ENCODE measurements at places on chromosomes 12 and 14.

DNA sequence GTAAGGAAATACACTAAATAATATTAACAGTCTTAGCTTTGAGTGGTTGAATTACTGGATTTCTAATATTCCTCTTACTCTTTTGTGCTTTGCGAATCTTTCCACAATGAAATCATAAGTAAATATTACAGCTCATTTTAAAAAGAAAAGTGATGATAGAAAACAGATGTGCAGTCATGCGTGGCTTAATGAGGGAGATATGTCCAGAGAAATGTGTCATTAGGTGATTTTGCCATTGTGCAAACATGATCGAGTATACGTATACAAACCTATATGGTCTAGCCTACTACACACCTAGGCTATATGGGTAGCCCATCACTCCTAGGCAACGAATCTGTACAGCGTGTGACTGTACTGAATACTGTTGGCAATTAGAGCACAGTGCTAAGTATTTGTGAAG lies 59.3 kb downstream of the SLC15A5 start:
- DNase-seq = no peak

- no peak for DNase-seq
These were observed 618 bp downstream of the GNPNAT1 start for GRCh38 chr14:52790756-52791222.

DNA sequence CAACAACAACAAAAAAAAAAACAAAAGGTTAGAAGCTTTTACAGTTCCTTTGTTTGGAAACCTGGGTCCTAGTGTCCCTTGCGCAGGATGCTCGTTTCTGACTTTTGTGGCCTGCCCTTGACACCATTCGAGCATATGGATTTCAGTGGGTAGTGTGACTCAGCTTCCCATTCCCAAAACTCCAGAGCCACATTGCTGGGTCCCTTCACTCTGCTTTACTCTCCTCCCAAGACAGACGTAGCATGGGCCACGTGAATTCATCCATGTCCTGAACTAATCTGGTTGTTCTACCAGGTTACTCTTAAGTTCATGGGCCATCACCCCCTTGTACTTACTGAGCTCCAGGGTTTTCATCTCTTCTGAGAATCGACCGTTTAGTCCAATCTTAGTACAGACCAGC lies 68.0 kb upstream of the MAX start:
- DNase-seq = no peak

- DNase-seq = no peak
These were observed 181.6 kb upstream of the FOXG1 start for GRCh38 chr14:28584951-28585350.

DNA sequence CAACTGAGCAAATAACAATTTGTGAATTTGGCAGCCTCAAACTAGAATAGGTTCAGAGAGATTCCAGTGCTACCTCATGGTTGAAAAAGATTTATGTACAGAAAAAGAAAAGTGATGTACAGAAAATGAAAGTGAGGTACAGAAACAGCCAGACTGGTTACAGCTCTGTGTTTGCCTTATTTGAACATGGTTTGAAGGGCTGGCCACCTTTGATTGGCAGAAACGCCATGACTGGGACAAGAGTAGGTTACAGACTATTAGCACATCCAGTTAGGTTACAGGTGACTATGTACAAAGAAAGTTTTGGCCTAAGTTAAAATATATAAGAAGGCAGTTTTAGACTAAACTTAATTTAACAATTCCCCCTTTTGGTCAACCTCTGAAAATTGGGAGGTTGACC lies 309.4 kb downstream of the BTG1 start:
- no peak for DNase-seq

- no peak for DNase-seq
These were observed 133.6 kb upstream of the NCOR2 start for GRCh38 chr12:124700810-124701592.

DNA sequence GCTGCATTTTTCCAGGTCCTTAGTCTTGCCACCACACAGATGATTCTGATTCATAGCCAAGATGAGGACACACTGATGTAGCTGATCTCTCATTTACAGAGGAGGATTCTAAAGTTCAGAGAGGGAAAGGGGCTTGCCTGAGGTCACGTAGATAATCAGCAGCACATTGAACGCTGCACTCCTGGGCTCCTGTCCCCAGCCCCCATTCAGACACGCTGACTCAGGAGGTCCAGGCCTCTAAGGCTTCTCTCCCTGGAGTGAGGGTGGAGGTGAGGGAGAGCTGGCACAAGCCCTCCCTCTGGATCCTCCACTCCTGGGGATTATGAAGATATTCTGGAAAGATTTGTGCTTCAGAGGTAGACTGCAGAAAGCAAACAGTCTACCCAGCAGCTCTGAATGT lies 10.3 kb downstream of the NFATC4 start:
- no peak for DNase-seq

DNA sequence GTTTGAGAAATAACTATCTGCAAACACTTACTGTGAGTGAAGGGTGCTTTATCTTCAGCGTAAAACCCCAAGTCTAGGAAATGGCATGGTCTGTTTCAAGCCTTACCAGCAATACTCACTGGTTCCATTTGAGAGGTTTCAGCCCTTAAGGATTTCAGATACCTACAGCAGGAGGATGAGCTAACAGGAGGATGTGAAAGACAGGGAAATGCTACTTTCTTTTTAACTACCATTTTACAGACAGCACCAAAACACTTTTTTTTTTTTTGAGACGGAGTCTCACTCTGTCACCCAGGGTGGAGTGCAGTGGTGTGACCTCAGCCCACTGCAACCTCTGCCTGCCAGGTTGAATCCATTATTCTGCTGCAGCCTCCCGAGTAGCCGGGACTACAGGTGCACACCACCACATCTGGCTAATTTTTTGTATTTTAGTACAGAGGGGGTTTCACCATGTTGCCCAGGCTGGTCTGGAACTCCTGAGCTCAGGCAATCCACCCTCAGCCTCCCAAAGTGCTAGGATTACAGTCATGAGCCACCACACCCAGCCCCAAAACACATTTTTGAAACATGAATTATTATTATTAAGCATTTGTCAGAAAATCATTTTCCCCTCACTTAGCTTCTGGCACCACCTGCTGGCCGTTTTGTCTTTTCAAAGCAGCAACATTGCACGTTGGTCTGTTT lies 4.6 kb downstream of the MTRFR start:
- no peak for DNase-seq
